ENCODE measurements at places on chromosomes 5 and 9.

- no peak for DNase-seq
These were observed 48.1 kb upstream of the RIOK2 start for GRCh38 chr5:97231025-97231636.

GRCh38 chr5:114335391-114335790 is 26.5 kb upstream of the KCNN2 start:
- no peak for DNase-seq

DNA sequence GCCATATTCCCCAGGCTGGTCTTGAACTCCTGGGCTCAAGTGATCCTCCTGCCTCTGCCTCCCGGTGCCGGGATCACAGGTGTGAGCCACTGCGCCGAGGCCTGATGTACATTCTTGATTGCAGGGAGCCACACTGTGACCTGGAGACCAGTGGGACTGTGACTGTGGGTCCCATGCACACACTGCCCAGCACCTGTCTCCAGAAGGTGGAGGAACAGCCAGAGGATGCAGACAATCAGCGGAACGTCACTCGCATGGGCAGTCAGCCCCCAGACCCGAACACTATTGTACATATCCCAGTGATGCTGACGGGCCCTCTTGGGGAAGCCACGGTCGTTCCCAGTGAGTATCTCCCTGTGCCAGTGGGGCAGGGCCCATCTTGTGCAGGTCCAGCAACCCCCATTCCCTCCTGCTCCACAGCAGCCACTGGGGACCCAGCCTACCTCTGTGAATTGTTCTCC is 147.3 kb downstream of the CACNA1B start:
- no peak for DNase-seq

DNA sequence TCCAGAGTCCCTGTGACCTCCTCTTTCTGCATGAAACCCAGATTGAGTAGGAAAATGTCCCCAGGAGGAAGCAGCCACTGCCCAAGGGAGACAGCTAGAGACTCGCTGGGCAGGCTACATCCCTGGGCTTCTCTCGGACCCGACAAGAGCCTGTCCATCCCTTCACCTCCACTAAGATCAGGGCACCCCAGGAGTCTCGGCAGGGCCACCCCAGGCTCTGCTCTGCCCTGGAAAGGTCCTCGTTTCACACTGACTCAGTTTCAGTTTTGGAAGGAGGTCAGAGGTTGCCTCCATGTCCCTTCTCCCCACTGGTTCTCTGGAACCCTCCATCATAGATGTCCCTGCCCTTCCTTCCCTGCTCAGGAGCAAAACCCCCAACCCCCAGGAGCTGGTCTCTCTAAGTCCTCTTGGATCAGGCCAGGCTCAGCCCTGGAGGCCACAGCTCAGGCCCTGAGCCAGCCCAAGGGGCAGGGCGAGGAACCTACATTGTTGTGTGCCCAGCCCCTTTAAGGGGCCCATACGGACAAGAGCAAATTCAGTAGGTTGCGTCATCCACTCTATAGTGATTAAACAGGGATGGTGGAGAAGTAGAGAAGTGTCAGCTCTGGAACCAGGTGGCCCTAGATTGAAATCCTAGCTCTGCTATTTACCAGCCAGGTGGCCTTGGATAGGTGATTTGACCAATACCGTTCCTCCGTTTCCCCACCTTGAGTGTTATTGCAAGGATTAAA is 37.4 kb downstream of the C9orf50 start:
- DNase-seq, result no peak

- DNase-seq, result peak; percentile 18
These were observed 49.4 kb downstream of the MEF2C start for GRCh38 chr5:88833371-88834130.

DNA sequence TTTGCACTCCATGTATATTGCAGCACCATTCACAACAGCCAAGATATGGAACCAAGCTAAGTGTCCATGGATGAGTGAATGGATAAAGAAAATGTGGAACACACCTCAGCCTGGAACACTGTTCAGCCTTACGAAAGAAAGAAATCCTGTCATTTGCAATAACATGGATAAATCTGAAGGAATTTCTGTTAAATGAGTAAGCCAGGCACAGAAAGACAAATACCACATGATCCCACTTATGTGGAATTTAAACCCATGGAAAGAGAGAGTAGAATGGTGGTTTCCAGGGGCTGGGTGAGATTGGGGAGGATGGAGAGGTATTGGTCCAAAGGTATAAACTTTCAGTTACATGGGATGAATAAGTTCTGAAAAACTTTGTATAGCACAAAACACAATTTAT is 228.9 kb upstream of the CD180 start:
- DNase-seq, result no peak

GRCh38 chr5:143059976-143060765 is 290.0 kb downstream of the ARHGAP26 start:
- DNase-seq, result no peak

- DNase-seq, result no peak
These were observed 1.1 kb downstream of the PCDHB6 start for GRCh38 chr5:141150993-141151325.

DNA sequence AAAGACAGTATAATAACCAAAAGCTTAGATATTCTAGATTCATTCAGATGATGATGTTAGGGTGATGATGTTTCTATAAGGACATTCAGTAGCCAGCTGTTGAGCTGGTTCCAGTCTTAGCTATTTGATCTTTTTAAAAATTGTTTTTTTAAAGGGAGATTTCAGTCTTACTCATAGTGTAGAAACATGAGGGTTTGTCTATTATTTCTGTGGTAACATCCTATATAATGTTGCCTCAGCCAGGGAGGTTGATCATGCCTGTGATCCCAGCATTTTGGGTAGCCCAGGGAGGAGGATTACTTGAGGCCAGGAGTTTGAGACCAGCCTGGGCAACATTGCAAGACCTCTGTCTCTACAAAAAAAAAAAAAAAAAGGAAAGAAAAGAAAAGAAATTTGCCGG is 167.8 kb downstream of the DOCK2 start:
- no peak for DNase-seq

GRCh38 chr5:77841616-77842015 is 65.5 kb upstream of the TBCA start:
- DNase-seq, result no peak

GRCh38 chr5:104513640-104514072 is 951.1 kb upstream of the NUDT12 start:
- DNase-seq, result no peak

DNA sequence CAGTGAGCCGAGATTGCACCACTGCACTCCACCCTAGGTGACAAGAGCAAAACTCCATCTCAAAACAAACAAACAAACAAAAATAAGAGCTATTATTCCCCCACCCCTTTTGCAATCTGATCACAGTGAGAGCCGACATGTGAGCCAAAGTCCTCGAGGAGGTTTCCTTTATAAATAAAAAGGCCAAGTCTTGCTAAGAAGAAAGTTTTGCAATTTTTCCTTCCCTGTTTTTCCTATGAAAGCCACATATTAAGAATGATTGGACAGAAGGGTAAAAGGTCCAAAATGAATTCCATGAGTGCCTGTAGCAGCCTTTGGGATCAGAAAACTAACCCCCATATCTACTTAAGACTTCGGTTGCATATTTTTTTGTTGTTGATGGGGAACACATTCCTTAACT is 179.7 kb downstream of the TSSK1B start:
- no peak for DNase-seq

GRCh38 chr5:136103118-136103517 is 29.5 kb upstream of the SMAD5 start:
- DNase-seq, result no peak

GRCh38 chr9:90789862-90790261 is 11.8 kb upstream of the SYK start:
- no peak for DNase-seq

DNA sequence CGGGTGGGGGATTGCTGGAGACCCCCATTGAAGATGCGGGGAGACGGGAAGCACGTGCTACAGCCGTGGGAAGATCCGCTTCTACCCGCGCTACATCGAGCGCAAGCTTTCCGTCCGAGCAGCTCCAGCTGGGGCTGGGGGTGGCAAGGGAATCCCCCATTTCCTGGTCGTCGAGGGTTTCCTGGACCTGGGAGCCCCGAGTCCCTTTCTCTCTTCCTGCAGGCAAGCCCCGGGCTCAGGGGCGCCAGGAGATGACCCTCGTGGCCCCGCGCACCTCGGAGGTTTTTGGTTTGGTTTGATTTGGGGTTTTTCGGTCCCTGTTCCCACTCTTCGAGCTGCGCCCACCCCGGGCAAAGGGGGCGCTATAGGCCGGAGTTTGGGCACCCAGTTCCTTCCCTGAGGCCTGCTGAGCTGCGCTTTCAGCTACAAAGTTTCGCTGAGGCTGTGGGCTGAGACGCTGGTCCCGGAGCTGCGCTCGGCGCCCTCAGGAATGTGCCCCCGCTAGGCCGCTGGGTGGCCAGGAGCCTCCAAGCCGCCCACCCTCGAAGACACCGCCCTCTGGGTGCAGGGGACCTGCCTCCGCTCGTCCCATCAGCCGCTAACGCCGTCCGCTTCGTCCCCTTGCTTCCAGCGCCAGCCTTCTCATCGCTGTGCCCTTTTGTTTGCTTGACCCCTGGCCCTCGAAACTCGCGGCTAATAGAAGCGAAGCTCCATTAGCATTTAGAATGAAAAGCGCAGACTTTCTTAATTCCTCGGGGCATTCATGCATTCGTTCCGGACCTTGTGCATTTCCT is 2.9 kb downstream of the NR4A3 start:
- peak; percentile 53 for DNase-seq

- no peak for DNase-seq
These were observed 161.6 kb downstream of the COL23A1 start for GRCh38 chr5:178428341-178429155.

GRCh38 chr5:111937094-111937493 is 180.1 kb upstream of the NREP start:
- no peak for DNase-seq

DNA sequence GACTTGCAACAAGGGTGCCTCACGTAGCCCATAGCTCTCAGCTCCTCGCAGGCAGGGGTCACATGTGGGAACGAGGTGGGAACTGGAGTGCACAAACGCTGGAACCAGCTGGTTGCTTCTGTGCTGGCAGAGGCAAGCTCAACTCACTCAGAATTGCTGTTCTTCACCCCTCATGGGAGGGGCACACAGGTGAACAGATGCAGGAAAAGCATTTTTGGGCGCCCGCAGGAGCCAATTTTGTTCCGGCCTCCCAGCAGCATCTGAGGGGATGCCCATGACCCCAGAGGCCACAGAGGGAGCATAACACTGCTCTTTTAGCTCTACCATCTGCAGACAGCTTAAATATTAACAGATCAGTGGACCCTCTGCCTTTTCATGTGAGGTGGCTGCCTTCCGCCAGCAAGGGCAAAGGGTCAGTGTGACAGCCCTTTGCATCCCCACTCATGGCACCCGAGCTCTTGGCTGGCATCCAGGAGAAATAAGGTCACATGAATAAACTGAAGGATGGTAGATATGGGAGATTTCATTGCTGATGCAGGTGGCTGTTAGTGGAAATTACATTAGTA is 196.2 kb downstream of the SLCO4C1 start:
- DNase-seq, result no peak

DNA sequence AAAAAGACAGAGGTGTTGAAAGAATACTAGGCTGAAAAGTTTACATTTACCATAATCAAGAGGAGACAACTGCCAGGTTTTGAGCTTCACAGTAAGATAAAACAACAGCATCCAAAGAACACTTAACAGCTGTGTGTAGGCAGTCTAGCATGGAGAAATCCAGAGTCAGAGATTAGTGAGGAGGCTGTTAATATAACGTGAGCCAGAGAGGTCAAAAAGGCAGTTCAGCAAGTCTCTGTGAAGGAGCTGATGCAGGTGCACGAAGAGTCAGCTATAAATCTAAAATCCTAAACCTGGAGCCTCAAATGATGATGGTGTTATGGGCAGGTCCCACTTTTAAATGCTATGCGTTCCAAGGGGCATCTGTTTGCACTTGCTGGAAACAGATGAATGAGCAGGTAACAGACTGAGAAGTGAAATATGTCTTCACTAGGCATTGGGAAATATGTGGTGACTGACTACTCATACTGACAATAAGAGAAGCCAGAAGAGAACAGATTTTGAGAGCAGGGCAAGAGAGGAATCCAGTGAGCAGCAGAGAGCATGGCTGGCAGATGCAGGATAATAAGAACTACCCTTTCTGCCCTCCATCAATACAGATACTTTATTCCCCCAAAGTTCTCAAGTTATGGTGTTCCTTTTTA is 8.7 kb downstream of the APTX start:
- DNase-seq, result no peak

DNA sequence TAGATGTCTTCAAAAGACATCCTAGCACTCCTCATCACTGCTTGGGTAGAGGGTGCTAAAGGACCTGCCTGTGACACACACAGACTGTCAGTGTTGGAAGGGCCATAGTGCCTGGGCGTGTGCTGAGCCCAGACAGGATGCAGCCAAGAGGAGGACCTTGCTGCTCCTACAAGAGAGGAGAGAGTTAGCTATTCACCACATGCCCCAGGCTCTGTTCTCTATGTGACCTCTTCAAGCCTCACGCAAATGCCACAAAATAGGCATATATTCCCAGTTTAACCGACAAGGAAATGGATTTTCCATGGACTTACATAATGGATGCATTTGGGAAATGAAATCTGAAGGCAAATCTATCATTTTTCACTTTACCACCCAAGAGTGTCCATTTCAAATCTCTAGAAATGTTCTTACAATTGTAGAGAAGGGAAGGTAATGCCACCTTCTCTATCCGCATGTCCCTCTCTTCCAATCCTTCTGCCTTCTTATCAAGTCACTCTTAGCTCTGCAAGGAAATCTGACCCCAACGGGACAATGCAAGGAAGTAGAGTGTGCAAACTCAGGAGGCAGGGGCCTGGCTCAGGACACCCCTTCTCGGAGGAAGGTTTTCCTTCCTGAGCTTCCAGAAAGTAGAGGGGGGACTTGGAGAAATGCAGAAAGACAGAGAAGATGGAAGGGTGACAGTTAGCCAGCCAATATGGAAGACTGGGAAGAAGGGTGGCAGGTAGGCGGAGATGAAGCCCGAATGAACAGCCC is 49.5 kb downstream of the TRIM32 start:
- no peak for DNase-seq

DNA sequence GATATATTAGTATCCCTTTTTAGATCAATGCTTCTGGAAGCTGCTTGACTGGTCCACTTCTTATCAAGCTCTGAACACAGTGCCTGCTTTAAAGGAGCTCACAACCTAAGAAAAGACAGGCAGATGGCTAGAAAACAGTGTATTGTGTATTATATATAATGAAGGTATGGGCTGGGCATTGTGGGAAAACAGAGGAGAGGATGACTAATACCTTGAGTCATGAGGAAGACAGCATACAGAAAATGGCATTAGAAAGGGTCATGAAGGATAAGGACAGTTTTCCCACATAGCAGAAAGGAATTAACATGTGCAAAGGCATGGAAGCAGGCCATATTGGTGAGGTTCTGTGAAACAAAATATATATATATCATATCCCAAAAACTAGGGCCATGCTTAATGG is 309.6 kb downstream of the MLLT3 start:
- DNase-seq, result no peak

DNA sequence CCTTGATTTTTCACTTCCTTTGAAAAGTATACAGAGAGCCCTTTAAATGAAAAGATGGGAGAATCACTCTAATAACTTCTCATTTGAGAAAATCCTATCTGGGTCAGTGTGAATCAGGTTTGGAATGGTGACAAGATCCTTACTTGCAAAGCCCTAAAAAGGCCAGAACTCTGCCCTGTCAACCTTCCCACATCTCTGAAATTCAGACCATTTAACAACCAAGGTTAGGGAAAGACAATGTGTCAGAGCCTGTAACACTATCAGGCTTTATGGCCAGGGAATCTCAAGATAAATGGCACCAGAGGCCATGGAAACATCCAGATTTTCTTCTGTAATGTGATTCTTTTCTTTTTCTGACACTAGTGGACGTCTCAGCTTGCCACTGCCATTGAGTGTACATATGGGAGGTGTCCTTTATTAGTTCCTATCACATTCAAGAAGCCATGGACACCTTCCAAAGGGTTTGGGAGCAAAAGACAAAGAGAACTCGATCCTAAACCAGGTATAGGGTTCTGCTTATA is 165.7 kb upstream of the GPR151 start:
- no peak for DNase-seq
